ENCODE measurements at places on chromosomes 11 and 22.

DNA sequence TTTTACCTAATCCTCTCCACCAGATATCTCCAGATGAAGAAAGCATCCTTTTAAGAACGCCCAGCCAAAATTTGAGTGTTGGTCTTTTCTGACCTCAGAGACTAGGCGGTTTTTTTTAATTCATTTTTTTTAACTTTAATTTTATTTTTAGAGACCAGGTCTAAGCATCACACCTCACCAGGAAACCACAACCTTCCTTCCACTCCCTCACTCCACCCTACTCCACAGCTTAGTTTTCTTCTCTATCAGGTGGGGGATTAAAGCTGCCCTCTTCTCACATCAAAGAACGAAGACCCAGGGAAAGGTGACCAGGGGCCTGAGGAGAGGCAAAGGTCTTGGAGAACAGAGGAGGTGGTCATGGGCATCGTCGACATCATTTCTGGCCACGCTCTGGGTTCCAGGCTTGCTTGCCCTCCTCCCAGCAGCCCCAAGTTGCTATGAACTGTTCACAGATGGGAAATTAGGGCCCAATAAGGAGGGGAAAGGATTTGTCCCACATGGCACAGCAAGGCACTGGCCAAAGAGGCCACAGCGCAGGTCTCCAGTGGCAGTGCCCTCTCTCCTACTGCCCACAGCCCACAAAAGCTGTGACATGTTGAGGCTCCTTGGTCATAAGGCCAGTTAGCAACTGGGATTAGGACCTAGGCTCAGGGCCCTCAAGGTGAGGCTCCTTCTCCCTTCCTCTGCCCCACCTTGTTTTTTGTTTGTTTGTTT lies 1.4 kb upstream of the PEX16 start:
- DNase-seq = no peak

GRCh38 chr11:134712228-134713145 lies 300.4 kb upstream of the B3GAT1 start:
- no peak for DNase-seq

GRCh38 chr11:132894606-132895005 lies 637.7 kb downstream of the OPCML start:
- no peak for DNase-seq

DNA sequence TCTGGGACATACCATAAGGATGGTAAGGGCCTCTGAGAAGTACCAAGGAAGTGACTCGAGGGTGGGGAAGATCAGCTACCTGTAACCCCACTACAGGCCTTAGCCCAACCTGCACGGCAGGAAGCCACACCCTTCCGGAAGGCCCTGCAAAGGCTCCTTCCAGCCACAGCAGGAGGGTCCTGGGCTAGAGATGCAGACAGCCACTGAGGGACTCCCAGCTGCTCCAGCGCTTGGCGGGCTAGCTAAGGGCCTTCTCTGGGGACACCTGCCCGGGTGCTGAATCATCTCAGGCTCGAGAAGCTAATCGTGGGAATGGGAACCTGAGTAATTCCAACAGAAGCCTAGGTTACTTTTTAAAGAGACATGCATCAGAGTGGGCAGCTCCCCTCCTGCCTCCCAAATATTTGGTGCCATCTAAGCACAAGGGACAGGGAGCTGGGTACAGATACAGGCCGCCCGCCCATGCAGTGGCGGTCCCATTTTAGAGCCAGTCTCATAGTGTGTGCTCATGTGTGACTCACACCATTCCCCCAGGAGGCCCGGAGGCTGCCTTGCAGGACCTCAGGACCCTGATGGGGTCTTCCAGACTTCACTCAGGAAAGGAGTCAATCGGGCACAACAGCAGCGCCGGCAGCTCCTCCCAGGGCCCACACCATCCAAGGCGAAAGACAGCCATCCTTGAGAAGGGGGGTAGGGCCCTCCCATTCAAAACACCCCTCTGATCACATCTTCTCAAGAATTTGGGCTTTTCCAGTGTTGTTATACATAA lies 8.0 kb downstream of the MYH9 start:
- no peak for DNase-seq

- DNase-seq = no peak
Observed at GRCh38 chr11:116376547-116376946, 396.2 kb downstream of the BUD13 start.

GRCh38 chr22:48106715-48107259 lies 1344.3 kb downstream of the TBC1D22A start:
- DNase-seq = no peak

DNA sequence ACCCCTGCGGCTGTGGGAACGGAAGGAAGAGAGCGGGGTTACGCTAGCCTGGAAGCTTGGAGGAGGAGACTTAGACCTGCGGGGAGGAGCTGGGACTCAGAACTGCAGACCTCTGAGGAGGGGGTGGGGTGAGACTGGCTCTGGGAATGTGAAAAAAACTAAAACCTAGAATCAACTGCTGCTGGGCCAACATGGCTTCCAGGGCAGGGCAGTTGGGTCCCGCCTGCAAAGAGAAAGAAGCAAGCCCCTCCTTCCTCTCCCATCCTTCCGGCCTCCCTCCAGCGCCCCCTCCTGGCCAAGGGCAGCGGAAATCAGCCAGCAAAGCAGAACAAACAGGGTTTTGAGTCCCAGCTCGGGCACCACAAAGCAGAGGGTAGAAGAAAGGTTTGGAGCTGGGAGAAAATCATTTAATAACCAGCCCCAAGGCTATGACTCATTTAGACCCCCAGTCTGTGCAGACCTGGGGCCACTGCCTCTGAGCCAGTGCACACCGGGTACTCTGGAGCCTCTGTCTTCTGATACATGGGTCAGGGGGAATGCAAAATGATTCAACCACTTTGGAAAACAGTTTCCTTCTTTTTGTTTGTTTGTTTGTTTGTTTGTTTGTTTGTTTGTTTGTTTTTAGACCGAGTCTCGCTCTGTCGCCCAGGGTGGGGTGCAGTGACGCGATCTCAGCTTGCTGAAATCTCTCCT lies 7.3 kb upstream of the NCF4 start:
- DNase-seq = peak; percentile 72

GRCh38 chr11:3123305-3123704 lies 41.8 kb downstream of the OSBPL5 start:
- DNase-seq = no peak

GRCh38 chr11:97607291-97608000 lies 1217.6 kb downstream of the JRKL start:
- no peak for DNase-seq
